ENCODE measurements at places on chromosomes 2 and 18.

DNA sequence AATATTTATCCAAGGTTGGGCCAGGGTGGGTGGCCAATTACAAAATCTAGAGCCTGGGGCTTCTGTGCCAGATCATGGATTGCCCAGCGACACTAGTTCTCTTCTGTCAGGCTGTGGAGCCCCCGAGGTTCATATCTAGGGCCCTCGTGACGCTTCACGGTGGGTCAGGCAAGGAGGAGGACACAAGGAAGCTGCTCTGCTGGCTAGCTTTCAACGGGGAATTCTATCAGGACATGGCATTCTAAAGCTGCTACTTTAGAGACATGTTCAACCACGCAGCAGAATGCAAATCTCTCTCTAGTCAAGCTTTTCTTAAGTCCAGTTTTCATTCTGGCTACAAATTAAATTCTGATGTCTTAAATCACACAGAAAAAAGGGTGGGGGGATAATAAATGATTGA is 180.2 kb downstream of the THADA start:
- peaks cover 7% of the 10 kb centered on the region for H3K36me3 ChIP-seq
- no peak overlapping the region for H3K27ac ChIP-seq
- H3K27me3 ChIP-seq: no peaks in the 10 kb centered on the region

DNA sequence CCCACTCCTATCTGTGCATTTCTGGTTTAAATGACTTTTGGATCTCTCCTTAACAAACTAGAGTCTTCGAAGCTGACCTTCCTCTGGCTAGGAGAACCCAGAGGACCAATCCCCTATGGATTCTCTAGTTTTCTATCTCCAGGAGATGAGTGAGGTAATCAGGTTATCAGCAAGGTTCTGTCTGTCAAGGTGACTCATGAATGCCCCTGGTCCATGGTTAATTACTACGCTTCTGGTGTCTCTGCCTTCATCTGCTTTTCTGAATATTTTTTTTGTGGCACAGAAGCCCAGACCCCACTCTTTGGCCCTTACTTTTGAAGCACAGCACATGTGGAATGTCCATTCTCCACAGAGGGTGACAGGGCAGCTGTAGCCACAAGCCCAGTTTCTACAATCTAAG is 897.9 kb upstream of the KLHL29 start:
- no peak for DNase-seq
- H3K27me3 ChIP-seq: no peaks in the 10 kb centered on the region
- H3K36me3 ChIP-seq: no peaks in the 10 kb centered on the region
- no peaks in the 10 kb centered on the region for H3K4me1 ChIP-seq
- H3K27ac ChIP-seq: no peak overlapping the region
- H3K4me3 ChIP-seq: no peak overlapping the region

- H3K27ac ChIP-seq: no peak overlapping the region
- H3K27me3 ChIP-seq: peaks cover 3% of the 10 kb centered on the region
- no peak for DNase-seq
- no peak overlapping the region for H3K4me3 ChIP-seq
- H3K36me3 ChIP-seq: no peaks in the 10 kb centered on the region
- no peaks in the 10 kb centered on the region for H3K4me1 ChIP-seq
Measured at GRCh38 chr2:54308186-54308585, 52.2 kb upstream of the TSPYL6 start.

DNA sequence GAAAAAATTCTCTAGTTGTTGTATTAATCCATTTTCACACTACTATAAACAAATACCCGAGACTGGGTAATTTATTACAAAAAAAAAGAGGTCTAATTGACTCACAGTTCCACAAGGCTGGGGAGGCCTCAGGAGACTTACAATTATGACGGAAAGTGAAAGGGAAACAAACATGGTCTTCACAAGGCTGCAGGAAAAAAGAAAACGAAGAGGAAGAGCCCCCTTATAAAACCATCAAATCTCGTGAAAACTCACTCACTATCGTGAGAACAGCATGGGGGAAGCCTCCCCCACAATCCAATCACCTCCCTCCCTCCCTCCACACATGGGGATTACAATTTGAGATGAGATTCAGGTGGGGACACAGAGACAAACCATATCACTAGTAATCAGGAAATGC is 61.7 kb upstream of the SPTBN1 start:
- no peak for DNase-seq
- H3K4me1 ChIP-seq: peaks cover 9% of the 10 kb centered on the region
- peaks cover 3% of the 10 kb centered on the region for H3K27me3 ChIP-seq
- no peak overlapping the region for H3K4me3 ChIP-seq
- H3K36me3 ChIP-seq: peaks cover 1% of the 10 kb centered on the region

Data from activated CD8-positive, alpha-beta T cell treated with anti-CD3 and anti-CD28 coated beads, Interleukin-2, amount 10 ng/mL, durations not matched to agents 7 days and 5 days (primary cell).